HAP-1 (cell line): ENCODE measurements at places on chromosomes 16 and 17.
A peak's percentile ranks its signal among the peaks of the same experiment; 100 is the strongest.

DNA sequence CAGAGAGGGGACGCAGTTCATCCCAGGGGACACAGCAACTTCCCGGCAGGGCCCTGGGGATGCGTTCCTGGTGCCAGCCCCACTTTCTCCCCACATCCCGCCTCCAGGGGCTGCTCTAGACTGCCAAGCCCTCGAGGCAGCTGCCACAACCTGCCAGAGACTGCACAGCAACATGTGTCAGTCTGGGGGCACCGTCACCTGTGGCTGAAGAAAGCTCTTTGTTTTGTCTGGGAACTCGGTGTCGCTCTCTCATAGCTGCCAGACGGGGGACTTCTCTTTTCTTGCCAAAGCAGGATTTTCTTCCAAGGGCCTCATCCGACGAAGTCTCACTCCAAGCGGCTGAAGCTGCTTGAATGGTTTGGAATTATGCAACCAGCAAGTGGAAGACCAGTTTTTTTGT, 43.7 kb downstream of the COTL1 start:
- no peak for DNase-seq

DNA sequence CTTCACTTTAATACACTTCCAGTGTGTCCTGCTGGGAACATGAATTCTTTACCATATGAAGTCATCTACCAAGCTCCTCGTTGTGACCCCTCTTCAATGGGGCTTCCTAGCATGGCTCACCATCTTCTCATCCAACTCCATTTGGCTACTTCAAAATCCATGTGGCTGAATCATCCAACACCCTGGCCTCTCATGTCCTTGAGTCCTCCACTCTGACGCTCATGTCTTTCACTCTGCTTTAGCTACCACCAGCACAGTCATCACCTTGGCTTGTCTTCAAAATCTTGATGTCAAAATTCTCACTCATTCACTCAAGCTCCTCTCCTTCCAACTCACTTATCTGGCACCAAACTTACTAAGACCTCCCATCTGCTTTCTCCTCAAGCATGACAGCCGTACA, 35.8 kb downstream of the AMFR start:
- DNase-seq = no peak

DNA sequence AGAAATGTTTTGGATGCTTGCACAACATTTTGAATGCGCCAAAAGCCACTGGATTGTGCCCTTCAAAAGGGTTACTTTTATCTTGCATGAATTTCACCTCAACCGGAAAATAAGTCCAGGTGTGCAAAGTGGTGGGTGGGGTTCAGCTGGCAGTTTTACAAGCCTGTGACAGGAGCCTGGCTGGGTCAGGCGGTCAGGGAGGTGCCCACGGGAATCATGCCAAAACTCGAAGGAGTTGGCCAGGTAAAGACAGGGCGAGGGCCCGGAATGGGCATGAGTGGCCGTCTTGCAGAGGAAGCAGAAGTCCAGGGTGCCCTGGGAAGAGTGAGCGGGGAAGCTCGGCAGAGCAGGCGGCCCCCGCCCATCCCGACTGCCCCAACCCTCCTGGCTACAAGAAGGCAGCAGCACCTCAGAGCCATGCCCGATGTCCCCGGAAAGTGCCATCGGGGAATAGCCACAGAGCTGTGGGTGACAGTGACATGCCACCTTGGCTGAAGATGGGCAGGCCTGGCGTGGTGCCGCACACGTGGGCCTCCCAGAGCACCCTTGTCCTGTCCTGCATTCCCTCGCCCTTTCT, 19.1 kb upstream of the CACNG1 start:
- no peak for DNase-seq

DNA sequence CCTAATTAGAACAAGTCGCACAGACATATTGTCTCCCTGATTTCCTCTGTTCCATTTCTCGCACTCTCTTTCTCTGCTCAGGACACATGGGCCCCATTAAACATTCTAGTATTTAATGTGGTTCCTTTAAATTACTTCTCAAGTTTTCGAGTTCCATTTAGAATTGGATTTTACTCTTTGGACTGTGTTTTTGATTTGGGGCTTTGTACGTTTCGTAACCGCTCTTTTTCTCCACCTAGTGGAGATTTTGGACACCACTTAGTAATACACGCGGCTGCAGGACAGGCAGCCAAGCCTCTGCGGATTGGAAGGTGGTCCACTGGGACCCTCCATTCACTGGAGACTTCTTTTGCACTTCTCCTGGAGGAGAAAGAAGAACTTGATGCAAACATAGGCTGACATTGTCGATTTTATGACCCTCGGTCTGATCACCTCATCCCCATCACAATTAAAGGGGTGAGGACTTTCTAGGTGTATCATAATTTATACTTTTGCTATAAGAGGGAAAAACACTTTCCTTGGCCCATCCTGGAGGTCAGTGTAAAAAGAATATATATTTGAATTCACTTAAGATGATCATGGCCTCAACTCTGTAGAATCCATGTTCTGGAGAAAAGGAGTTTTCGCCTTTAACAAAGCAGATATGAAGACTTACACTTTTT, 85.7 kb downstream of the NOG start:
- DNase-seq = peak; percentile 53

DNA sequence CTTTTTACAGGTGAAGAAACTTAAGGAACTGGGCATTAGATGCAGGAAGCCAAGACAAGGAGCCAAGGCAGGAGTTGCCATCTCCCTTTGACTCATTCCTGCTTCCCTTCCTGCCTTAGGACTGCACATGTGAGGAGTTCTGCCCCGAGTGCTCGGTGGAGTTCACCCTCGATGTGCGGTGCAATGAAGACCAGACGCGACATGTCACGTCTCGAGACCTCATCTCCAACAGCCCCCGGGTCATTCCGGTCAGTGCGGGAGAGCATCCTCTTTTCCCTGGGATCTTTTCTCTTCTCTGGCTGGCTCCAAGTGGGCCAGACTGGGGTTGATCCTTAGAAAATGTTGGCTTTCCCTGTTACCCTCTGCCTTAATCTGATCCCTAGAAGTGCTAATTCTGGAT, 6.6 kb downstream of the POLR2C start:
- DNase-seq = no peak

- no peak for DNase-seq
Measured at GRCh38 chr17:40427002-40427491, 9.4 kb upstream of the TOP2A start.

DNA sequence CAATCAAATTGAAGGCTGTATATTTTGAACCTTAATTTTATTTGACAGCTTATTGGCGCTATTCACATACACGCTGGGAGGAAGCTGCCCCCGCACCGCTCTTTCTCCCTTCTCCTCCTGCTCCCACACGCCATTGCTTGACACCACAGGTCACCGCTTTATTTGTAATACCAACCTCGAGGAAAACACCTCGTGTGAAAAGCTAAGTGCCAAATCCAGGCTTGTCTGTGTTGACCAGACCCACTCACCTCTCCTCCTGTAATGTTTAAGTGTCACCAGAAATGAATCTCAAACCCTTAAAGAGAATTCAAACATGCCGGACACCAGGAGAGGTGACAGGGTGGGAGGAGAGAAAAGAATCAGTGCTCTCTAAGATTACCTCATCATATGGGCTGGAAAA, 331.4 kb downstream of the GRIN2A start:
- no peak for DNase-seq

DNA sequence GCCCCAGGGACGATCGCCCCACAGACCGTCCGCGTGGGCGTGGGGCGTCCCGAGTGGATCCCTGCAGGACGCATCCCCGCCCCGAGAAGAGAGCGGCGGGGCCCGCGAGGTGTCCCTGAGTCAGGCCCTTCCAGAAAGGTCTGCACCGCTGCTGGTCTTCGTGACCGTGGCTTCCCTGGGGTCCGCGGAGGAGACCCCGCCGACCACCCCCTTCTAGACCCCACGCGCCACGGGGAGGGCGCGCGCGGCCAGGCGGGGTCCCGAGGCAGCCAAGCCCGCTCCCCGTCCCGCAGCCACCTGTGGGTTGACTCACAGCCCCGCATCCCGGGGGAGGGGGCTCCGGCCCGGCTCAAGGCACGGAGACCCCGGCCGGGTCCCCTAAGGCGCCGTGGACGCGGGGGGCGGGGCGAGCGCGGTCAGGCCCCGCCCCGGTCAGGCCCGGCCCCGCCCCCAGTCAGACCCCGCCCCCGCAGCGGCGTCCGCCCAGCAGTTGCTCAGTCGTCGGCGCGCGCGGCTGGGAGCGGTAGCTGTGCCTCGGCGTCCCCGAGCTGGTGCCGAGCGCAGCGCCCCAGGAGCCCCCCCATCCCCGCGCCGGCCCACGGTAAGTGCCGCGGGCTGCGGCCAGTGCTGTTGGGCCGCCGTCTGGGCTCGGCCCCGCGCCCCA, at the start of gene BAIAP3:
Gene BAIAP3 (plus strand): TSS at position 497 of the 664 bp plus-strand sequence. CDS start 4,905 bp downstream, outside the sequence.
- DNase-seq = peak; percentile 70

GRCh38 chr17:62859146-62859545, 51.0 kb upstream of the MARCHF10 start:
- no peak for DNase-seq

DNA sequence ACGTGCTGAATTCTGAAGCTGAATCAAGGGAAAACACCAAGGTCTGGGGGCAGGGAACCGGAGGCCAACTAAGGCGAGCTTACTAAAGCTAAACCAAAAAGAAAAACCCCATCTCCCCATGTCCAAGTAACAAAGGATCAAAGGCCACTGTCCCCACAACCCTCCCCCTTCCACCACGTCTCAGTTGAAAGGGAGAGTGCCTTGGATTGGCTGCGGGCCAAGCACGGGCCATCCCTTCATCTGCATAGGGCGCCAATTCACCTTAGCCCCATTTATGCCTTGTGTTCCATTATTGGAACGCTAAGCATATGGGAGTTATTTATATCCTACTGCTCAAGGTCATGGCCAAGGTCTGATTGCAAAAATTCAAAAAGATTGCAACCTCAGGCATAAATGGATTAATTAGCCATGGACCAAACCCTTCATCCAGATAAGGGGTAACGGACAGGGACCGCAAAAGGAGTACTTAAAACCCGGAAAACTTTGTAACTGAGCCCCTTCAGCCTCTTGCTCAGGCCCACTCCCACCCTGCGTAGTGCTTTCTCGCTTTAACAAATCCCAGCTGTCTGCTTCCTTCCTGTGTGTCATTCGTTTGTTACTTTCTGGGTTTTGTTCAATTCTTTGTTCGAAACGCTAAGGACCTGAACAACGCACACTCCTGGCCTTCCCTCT, 740 bp upstream of the ATP6V0D1 start:
- DNase-seq = peak; percentile 73

DNA sequence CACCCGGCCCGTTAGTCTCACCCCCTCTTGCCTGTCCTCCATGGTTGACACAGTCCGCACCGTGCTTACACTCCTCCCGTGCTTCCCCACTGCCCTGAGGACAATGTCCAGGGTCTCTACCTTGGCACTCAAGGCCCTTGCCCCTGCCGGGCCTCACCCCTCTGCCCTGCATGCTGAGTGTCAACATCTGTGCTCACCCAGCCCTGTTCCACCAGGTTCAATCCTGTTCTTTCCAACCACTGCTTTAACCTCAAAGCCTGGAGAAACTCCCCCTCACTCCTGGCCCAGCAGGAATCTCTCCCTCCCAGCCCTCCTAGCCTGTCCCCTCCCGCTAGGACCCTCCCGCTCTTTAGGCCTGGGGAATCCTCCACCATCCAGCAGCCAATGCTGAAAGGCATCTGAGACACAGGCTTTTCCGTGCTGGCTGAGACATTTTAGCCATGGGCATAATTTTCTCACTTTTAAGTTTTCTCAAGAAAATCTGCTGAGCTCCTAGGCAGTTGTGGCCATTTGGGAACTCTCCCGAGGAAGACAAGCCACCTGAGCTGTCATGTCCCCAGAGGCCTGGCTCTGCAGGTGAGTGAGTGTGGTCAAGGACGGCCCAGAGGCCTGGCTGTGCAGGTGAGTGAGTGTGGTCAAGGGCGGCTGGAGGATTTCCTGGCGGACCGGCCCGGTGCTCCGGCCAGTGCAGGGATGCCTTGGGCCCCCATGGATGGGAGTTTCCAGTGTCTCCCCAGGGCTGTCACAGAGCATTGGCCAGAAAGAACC, 10.8 kb upstream of the P2RX1 start:
- DNase-seq = no peak

DNA sequence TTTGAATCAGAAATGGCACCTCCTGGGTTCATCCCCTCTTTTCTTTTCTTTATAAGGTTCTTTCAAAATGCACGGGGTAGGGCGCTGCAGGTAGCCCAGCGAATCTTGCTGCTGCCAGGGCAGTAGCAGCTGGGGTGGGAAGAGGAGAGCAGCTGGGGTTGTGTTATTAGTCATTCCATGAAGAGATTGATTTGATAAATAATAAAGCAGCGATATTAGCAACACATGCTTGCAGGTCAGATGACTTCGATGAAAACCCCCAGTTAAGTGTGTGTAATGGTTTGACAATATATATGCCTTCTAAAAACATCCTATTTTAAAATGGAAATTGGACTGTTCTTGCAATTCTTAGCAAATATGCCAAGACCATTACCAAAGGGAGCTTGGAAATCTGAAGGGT, 200.7 kb downstream of the CCDC182 start:
- DNase-seq = no peak

GRCh38 chr17:59372138-59372751, 40.8 kb downstream of the YPEL2 start:
- no peak for DNase-seq

DNA sequence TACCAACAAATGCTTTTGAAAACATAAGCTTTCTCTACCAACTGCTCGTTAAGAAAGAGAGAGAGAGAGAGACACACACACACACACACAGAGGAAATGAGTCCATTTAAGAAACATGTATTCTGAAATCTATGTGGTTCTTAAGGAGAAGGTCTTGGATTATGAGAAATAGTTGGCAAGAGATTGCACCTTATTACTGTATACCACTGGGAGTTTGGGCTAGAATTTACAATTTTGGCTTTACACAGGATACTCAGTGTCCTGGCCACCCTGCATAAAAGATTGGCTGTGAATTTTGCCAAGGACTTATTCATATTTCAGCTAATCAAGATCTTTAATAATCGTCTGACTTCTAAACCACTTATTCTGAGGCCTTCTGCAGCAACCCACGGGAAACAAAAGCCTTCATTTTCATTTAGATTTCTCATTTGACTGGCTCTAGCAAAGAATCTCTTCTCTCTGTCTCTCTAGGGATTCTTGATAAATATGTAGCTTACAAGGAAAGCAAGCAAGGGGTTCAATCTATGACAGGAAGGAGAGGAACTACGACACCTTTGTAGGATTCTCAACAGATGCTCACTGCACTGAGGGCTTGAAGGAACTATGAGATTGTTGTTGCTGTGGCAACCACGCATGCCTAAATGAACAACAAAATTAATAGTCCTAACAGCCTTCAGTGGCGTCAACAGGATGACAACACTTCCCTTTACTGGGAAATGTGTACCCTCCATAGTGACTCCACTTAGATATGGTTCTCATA, 75.3 kb upstream of the GNAO1 start:
- DNase-seq = no peak
